HCT116 (cell line): ENCODE measurements at places on chromosomes 3 and 15. TPM values are rescaled to one million over a fixed set of nuclear protein-coding genes. Genes with fewer than 3 reads are reported as not detected.

- H3K27ac ChIP-seq, result no peak overlapping the region
- no peaks in the 10 kb centered on the region for H3K36me3 ChIP-seq
- H3K27me3 ChIP-seq, result peaks cover 60% of the 10 kb centered on the region
These were observed 73.7 kb downstream of the IGSF11 start for GRCh38 chr3:118960876-118961450.

GRCh38 chr3:132445817-132446216 lies 28.5 kb downstream of the DNAJC13 start:
- H3K4me1 ChIP-seq, result no peaks in the 10 kb centered on the region
- H3K27me3 ChIP-seq, result no peaks in the 10 kb centered on the region
- H3K4me3 ChIP-seq, result no peak overlapping the region
- H3K27ac ChIP-seq, result no peak overlapping the region
- H3K36me3 ChIP-seq, result no peaks in the 10 kb centered on the region

The SLC9C1 gene
- 0.79 TPM for total RNA-seq

The LCTL gene
- not detected for total RNA-seq
